ENCODE measurements at places on chromosomes 6 and 20.

DNA sequence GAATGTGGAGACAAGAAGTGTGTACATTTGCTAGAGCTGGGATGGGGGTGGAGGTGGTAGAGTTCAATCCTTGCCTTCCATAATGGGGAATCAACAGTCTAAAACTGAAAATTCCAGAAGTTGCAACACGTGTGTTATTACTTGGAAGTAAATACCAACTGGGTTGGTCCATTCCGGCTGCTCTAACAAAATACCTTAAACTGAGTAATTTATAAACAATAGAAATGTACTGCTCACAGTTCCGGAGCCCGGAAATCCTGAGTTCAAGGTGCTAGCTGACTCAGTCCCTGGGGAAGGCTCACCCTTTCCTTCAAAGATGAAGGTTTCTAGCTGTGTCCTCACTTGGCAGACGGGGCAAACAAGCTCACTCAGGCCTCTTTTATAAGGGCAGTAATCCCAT is 59.0 kb downstream of the RIN2 start:
- DNase-seq = no peak

GRCh38 chr20:24977797-24978196 is 14.8 kb downstream of the APMAP start:
- no peak for DNase-seq

DNA sequence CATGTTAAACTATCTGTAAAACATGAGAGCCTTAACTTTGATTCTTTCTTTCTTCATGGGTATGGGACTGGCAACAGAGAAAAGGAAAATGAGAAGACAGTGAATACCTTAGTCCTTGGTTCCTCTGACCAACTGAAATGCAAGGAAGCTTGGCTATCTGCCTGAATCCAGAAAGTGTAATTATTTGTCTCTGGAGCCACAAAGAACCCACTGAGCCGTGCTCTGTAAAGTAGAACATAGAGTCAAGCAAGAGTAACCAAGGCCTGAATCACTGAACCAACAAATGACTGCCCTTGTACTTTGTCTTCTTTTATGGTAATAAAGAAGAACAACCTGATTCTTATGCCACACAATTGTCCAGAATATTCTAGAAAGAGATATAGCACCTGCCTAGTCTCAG is 27.6 kb downstream of the PKHD1 start:
- DNase-seq = no peak

- DNase-seq = no peak
These were observed 42.9 kb downstream of the SF3B5 start for GRCh38 chr6:144052488-144052887.

DNA sequence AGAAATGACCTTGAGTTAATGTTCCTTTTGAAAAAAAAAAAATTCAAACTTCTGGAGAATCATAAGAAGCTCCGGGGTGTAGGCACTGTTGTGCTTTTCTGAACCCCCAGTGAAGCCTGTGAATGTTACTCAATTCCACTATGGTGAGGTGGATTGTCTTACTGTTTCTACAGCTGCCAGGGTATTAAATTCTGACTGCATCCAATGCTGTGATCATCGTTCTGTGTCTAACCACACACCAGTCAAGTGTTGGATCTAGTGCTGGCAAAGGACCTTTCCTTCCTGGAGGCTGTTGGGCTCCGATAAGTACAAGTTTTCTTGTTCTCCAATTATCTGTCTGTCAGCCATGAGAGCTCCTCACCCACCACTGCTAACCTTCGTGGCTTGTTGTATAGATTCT is 162.0 kb upstream of the EPHA7 start:
- no peak for DNase-seq

DNA sequence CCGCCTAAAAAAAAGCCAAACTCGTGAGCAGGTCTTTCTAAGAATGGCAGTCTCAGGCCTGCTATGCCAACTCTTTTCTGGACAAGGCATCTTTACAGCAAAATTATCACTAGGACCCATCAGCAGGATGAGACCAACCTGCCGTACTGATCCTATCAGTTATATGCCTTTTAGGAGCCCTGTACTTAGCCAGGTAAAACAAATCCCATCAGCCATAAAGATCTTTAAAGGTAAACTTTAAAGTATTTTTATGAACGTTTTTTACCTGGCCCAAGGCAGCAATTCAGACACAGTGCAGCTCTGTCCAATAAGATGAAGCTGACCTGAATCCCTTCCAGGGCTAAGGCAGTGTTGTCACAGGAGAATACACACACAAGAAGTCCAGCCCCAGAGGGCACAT is 51.3 kb upstream of the TGM3 start:
- no peak for DNase-seq

DNA sequence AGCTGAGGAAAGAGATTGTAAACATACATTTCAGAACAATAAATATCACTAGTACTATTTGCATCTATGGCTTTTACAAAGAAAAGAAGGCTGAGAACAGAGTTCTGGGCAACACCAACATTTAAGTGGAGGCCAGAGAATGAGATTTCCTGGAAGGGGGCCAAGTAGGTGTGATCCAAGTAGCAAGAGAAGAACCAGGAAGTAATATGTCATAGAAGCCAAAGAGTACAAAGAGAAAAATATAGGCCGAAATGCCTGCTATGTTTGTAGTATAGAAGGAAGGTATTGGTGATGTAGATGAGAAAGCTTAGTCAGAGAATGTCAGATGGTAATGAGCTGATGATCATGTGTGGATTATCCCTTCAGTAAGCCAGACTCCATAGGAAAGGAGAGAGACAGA is 94.5 kb downstream of the PERP start:
- no peak for DNase-seq

DNA sequence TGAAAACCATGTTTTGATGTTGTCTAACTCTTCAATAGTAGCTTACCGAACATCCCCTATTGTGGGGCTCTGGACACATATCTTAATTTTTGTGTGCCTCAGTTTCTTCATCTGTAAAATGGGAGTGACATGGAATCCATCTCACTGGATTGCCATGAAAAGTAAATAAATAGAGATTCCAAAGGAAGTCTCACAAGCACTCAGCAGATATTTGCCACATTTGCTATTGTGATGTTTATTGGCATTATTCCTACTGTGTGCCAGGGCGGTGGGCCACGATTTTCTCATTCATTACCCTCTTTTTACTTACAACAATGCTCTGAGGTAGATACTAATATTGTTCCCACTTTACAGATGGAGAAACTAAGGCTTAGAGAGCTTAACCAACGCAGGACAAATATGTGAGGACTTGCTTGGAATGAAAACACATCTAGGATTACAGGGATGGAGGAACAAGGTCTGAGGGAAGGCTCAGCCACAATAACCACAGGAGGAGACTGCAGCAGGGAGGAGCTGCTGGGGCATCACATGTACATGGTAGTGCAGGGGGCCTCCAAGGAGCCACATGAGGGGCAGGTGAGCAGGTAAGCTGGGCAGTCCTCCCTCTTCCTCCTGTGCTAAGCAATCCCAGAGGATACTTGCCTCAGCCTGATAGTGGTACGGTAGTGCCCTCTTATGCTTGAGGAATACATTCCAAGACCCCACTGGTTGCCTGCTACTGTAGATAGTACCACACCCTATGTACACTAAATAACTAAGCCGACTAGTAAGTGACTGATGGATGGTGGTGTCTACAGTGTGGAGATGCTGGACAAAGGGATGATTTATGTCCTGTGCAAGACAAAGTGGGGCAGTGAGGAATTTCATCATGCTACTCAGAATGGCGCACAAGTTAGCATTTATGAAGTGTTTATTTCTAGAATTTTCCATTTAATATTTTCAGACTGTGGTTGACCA is 176.9 kb downstream of the FOXA2 start:
- no peak for DNase-seq

DNA sequence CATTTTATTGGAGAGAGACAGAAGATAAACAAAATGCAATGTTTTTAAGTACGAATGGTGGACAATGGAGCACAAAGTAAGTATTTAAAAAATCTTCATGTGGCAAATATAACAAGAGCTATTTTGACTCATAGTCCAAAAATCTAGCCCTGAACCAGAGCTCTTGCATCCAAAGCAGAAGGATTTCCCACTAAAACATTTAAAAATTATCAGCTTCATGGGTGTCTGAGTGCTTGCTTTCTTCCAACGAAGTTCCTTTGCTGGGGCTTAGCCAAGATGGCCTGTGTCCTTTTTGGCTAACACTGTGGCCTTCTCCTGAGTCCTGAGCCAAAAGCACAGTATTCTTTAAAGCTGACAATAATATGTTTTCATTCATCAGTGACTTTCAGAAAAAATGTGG is 161.7 kb downstream of the RIMS1 start:
- DNase-seq = no peak

- DNase-seq = peak; percentile 25
These were observed 121.4 kb upstream of the DST start for GRCh38 chr6:56764081-56764566.

- DNase-seq = peak; percentile 91
These were observed 1.9 kb downstream of the ID1 start for GRCh38 chr20:31606804-31607639.

GRCh38 chr6:129015721-129016120 is 132.8 kb downstream of the LAMA2 start:
- DNase-seq = no peak
